ENCODE measurements at places on chromosomes 11 and 22.

DNA sequence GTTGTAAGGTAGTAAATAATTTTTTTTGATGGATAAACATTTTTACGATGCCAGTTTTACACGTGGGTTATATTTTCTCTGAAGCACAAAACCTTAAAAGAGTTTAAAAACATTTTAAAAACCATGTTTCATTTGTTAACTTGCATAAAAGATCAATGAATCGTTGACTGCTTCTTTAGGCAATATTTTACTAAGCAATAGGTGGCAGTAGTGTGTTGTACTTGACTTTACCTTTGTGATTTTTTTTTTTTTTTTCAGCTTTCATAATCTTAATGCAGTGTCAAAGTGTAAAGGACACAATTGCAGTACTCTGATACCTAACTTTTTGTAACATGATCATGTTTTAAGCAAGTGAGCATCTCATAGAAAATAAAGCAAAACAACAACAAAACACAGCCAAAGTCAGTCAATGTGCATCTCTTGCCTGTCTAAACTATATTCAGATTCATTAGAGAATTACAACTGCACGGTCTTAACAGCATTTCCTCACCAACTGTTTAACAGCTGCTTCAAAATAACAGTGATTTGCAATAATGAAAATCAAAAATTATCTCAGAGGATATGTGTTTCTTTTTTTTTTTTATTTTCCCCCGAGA lies 27.7 kb downstream of the DNAJC24 start:
- DNase-seq, result peak; percentile 16

GRCh38 chr11:69013009-69013951 lies at the start of gene MRGPRF:
TSS of gene MRGPRF (minus strand) at chr11:69013246. CDS start at chr11:69009901, 3,345 bp downstream.
- peak; percentile 68 for DNase-seq

- DNase-seq, result peak; percentile 82
Measured at GRCh38 chr11:74255741-74256375, 55.6 kb downstream of the P4HA3 start.

DNA sequence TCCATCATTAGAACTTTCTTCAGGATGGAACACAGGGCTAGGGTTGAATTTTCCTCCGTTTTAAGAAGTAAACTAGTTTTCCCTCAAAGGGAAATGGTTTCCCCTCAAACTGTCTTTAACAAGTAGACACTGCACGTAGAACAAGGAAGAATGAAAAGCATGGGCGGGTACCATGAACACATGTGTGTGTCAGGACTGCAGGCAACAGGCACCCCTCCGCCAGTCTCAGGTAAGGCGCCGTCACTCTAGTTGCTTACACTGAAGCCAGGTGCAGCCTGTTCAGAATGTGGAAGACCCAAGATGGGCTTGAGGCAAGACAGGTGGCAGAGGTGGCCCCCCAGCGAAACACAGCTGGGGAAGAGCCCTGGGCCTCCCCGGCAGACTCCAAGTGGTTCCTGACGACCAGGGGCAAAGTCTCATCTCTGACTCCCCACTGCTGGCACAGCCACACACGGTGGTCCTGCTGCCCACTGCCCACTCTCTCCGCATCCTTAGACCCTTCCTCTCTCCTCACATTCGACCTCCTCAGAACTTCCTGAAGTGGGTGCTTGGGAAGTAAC lies 25.4 kb upstream of the MOB2 start:
- DNase-seq, result no peak

DNA sequence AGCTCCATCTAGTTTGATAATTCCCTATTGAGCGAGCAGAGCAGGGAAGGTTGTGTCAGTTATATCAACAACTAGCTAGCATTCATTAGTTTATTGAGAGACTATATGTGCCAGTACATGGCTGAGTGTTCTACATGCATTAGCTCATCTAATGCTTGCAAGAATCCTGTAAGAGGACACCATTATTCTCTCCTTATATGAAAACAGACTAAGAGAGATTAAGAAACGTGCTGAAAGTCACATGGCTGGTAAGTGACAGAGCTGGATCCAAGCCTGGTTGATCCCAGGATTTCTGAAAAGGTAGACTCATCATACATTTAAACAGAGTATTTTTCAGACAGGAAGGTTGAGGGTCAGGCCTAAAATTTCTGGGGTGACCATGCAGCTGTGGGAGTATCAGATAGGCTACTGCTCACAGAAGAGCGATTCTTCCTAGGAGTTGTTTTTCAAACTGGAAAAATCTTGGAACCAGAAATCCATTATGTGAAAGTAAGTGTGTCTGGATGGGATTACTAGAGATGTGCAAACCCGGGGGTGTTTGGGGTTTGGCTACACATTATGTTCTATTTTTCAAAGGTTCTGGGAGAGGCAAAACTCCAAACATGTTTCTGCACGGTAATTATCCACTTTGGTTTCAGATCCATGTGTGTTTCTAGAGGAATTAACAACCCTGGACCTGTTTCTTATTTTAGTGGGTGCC lies 213.3 kb downstream of the FAM76B start:
- no peak for DNase-seq

DNA sequence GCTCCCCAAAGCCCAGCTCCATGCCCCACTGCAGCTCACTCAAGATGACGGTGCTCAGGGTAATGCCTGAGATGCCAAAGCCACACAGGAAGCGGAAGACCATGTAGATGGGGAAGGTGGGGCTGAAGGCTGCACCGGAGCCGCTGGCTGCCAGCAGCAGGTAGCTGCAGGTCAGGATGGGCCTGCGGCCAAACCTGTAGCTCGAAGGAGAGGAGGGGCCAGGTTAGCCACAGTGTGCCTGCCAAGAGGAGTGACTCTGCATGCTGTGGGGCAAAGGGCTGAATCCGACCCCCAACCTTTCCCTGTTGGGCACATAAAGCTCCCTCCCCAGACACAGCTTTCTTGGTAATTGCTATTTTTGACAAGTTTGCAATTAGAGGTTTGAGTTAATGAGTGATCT lies 14.9 kb upstream of the SLC22A6 start:
- no peak for DNase-seq

Data from iPS-NIHi11 (cell line).